CD4-positive, alpha-beta T cell treated with Interleukin-6 at 100 ng/mL for 8 hours (primary cell): ENCODE measurements at places on chromosomes 5 and 9.

DNA sequence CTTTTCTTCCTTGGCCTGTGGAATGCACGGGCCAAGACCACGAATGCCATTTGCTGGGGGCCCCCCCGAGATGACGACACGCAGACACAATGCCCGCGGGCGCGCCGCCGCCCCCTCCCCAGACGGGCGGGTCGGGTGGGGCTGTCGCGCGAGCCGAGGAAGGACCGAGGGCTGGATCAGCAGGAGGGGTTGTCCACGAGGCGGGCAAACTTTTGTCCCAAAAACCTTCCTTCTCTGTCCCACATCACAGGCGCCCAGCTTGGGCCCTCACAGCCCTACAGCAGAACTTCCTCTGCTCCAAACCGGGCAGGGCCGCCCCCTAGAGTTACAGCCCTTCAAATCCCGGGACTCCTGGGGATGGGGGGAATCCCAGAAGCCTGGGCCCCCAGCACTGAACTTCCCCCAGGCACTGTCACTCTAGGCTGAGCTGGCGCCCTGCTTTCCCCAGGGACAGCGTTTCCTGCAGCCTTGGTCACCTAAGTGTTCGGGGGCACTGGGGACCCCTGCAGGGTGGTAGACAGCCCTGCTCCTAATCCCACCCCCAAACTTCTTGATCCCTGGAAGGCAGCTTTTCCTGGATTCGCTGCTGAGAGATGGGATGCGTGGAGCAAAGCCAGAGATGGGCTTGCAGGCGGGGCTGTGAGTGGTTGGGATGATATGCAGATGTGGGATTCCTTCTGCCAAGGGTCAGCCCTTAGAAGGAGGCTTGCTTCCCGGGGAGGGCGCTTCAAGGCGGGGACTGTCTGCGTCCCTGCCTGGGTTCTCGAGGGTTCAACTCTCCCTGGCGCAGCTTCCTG lies 980 bp downstream of the COL5A1 start:
- no peak for DNase-seq

- DNase-seq = peak; percentile 15
These were observed 61.7 kb upstream of the PLPP6 start for GRCh38 chr9:4600368-4600767.

GRCh38 chr5:95080030-95080429 lies 204.9 kb downstream of the MCTP1 start:
- DNase-seq = no peak

DNA sequence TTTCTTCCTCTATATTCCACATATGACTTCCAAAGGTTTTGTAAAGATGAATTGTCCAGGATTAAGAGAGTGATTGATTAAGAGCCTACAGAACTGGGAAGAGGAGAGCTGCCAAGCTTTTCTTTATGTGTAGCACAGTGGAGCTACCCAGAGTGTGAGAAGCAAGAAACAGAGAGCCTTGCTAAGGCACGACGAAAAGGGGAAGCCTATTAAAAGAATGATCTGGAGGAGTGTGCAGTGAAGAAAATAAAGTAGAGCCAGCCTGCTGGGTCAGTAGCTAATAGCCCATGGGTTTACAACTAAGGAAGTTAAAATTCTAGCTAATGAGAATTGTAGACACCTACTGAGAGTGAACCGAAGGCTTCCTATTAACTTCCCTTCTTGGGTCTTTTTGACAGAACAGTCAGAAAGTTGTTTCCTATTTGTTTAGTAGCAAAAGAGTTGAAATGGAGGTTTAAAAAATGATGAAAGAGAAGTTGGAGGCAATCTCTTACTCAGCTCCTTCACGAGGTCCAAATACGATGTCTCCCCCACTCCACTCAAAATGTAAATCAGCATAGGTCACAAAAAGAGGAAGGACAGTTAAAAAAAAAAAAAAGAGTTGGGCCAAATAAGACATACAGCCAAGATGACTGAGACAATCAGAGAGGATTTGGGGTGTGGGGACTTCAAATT lies 957 bp upstream of the PRR16 start:
- no peak for DNase-seq

GRCh38 chr9:2657427-2657826 lies 35.8 kb downstream of the VLDLR start:
- DNase-seq = peak; percentile 11

GRCh38 chr5:4563400-4563799 lies 576.7 kb upstream of the ADAMTS16 start:
- DNase-seq = no peak

DNA sequence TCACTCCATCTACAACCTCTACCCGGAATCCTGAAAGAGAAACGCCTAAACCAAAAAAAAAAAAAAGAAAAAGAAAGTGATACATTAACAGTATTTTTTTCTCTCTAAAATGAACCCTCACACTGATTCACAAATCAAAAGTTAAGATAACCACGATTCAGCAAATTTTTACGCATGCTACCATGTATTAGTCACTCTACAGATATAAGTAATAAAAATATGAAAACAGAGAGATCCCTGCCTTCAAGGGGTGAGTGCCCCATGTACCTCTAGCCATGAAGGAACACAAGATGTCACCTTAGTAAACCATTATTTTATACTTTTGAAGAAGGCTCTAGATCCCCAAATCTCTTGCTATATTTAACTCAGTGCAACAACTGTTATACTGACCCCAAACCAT lies 33.4 kb downstream of the CEMIP2 start:
- DNase-seq = no peak

DNA sequence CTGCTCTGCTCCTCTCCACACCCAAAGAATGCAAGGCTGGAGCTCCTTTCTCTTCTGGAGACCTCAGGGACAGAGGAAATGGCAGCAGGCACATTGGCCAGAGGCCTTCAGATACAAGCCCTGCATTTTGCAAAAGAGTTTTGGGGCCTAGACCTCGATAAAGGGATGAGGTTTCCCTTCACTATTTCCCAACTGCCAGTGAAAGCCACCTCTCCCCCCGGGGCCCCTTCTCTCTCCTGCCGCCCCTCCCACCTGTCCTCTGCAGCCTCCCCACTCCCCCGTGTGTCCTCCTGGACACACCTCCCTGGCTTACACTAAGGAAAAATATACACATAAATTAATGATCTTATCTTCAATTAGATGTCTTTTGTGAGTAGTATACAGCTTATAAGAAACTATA lies 21.3 kb upstream of the LMNB1 start:
- DNase-seq = no peak

- peak; percentile 5 for DNase-seq
These were observed 21.6 kb downstream of the UBAC1 start for GRCh38 chr9:135939351-135940265.

- no peak for DNase-seq
These were observed 27.2 kb downstream of the AHRR start for GRCh38 chr5:348726-349125.

GRCh38 chr5:98296426-98296825 lies 477.0 kb upstream of the RGMB start:
- DNase-seq = no peak

GRCh38 chr9:86946201-86947145 lies 833 bp downstream of the GAS1 start:
- DNase-seq = peak; percentile 54

GRCh38 chr5:110195288-110195687 lies 505.6 kb downstream of the MAN2A1 start:
- no peak for DNase-seq

GRCh38 chr9:119951090-119951489 lies 581.9 kb upstream of the BRINP1 start:
- no peak for DNase-seq

- DNase-seq = no peak
These were observed 61.5 kb upstream of the CTSL start for GRCh38 chr9:87664153-87665060.

DNA sequence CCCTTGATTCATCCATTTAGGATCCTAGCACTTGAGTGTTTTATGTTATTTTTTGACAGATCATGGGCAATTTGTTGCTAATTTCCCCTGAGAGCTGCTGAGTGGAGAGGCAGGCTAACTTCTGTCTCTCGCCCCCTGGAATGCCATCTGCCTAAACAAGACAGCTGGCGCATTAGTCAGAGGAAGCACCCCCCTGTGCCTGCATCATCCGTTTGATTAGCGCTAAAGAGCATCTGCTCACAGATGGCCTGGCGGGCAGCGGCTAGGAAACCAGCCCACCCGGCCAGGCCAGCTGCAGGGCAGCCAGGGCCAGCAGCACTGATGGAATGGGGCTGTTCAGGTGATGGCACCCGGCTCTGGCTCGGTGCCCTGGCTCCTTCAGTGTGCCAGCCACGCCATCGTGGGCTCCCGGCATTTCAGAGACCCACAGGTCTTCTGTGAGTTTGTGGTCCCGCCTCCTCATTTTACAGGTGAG lies 22.9 kb upstream of the ASS1 start:
- no peak for DNase-seq

- no peak for DNase-seq
These were observed 156.8 kb upstream of the TBC1D2 start for GRCh38 chr9:98412101-98412842.

DNA sequence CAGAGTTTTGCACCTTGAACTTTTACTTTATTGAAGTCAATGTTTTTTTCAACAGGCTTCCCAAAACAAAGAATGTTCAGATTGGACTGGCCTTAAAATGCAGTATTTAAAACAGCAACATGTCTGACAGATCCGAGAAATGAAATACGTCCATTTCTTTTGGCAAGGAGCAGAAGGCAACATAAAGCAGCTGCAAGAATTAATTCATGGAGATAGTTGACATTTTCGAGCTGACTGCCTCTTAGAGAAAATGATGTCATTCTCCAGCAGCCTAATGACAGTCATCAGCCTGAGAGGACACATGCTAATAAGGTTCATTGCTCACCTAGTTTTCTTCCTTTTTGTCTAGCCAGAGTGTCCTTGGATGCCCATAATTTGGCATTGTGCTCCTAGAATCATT lies 232.2 kb upstream of the SEMA6A start:
- DNase-seq = no peak

- DNase-seq = no peak
These were observed 83.4 kb downstream of the CYLC2 start for GRCh38 chr9:103078581-103078980.

GRCh38 chr9:91935066-91935749 lies 14.8 kb downstream of the ROR2 start:
- DNase-seq = no peak

DNA sequence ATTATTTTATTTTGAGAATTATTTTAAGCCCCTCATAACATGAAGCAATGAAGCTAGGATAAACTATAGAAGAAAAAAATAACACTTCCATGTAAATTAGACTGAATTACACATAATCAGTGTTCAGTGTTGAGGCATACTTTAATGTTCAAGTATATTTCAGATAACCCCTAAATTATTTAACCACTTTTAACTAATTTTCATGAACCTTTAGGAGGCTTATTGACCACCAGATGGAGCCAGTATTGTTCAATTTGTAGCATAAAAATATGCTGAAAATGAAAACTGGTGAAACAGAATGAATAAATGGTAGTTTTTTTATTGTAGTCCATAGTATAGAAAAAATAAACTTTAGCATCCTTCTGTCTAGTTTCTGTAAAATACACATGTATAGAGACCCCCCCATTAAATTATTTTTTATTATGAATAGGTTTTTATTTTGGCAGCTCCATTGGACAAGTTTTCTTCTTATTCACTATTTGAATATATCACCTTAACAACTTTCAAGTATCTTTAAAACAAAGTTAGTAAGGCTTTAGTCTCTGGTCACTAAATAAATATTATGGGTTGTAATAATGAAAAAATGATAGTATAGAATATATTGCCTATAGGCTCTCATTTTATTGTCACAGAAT lies 190.1 kb downstream of the CWC27 start:
- DNase-seq = peak; percentile 3

DNA sequence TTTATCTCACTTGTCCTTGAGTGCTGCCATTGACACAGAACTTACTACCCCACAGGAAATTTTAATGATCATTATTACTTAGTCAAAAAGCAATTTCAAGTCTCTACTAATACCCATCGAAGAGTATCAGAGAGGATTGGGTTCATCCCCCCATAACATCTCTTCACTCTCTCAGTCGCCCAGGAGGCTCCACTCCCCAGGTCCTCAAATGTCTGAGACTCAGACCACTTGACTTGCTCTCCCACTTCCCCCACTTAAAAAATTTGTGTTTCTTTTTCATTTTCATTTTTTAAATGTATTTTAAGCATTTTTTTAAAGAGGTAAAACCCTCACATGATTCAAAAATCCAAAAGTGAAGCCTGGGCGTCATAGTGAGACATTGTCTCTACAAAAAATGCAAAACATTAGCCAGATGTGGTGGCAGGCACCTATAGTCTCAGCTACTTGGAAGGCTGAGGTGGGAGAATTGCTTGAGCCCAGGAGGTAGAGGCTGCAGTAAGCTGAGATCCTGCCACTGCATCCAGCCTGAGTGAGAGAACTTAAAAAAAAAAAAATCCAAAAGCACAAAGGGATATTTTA lies 56.8 kb upstream of the TRAF1 start:
- no peak for DNase-seq

- no peak for DNase-seq
These were observed 68.5 kb downstream of the SLC24A2 start for GRCh38 chr9:19720377-19720776.

DNA sequence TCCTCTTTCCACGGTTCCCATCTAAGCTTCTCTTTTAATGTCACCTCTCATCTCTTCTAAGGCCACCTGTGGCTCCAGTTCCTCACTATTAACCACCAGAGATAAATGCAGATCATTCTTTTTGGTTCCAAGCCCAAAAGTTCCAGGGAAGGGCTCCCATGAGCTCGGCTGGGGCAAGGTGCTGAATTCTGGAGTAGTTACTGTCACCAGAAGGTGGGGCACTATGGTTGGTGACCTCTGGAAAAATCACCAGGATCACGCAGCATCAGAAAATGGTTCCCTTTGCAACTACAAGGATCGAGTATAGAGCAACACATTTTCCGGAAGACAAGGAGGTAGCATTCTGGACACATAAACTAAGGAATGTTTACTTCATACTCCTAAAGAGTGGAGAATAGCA lies 528.7 kb upstream of the DAP start:
- no peak for DNase-seq

DNA sequence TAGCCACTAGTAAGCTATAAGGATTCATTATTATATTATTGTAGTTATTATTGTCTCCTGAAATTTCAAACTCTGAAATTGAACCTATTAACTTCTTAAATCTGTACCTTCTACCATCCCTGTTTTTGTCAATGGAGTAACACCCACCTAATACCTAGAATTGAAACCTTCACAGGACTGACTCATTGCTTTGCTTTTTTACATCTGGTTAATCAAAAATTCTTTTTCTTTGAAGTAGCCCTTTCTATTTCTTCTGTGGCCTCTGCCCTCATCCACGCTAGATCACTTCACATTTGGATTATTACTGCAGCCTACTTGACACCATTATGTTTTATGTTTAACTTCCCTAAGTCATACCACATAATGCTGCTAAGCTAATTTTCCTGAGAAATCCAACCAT lies 35.6 kb downstream of the RBM27 start:
- no peak for DNase-seq

- no peak for DNase-seq
These were observed 11.7 kb upstream of the NUP214 start for GRCh38 chr9:131113655-131114054.

GRCh38 chr9:76576344-76576743 lies 117.4 kb downstream of the GCNT1 start:
- DNase-seq = peak; percentile 39
